ENCODE measurements at places on chromosomes 1 and 21.

DNA sequence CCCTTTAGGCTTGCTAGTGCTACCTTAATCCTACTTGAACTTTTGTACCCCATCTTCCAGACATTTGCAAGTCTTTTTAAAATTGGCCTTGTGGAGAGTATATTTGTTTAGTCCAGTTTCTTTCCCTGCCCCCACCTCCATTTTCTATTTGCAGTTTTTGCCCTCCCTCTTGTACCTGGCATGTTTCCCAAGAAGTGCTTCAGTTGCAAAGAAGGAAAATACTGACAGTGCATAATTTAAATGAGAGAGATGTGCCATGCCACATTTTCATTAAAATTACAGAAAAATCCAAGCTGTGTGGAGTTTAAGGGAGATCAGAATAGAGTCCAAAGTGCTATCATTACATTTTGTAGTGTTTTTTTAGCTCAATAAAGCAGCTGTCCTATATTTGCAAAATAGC, 150.0 kb upstream of the ADGRL2 start:
- DNase-seq: no peak

GRCh38 chr1:205922314-205922713, 20.9 kb downstream of the SLC26A9 start:
- DNase-seq: no peak

- no peak for DNase-seq
Measured at GRCh38 chr1:45499415-45499769, 481 bp downstream of the CCDC163 start.

DNA sequence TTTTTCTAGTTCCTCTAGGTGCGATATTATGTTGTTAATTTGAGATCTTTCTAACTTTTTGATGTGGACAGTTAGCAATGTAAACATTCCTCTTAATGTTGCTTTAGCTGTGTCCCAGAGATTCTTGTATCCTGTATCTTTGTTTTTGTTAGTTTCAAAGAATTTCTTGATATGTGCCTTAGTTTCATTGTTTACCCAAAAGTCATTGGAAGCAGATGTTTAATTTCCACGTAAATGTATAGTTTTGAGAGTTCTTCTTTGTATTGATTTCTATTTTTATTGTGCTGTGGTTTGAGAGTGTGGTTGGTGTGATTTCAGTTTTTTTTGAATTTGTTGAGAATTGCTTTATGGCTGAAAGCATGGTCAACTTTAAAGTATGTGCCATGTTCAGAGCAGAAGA, 319.4 kb downstream of the PTBP2 start:
- DNase-seq: no peak

GRCh38 chr1:51439053-51439452, 80.0 kb downstream of the EPS15 start:
- no peak for DNase-seq

- DNase-seq: no peak
Measured at GRCh38 chr1:182368903-182369302, 22.7 kb downstream of the GLUL start.

DNA sequence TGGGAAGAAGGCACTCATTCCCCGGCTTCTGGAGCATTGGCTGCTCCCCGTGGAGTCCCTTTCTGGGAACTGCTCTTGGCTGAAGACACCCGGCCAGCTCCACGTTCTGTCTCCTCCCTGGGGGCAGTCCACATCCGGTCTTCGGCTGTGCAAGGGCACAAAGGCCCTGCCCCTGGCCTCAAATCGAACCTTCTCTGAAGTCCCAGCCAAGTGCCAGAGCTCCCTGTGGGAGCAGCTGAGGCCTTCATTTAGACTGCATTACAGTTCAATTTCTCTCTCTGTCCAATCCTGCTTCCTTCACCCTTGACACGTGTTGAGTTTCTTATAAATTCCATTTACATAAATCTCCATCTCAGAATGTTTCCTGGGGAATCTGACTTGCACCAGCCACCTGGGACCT, 132.9 kb upstream of the POU3F1 start:
- no peak for DNase-seq

DNA sequence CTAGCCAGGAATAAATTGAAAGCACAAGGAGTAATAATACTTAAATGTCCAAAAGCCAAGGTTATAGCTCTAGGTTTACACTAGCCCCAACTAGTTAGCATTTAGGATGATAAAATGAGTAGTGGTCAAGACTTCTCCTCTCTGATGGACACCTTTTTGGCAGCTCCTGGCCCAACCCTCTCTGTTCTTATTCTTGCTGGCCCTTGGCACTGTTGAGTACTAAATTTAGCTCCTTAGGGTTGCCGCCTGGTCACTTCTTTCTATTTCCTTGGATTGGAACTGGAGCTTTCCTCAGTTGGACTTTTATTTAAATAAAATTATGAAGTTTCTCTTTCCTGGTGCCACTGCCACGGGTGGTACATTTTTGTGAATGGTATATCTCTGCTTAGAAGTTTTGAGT, 28.3 kb downstream of the ARID1A start:
- DNase-seq: no peak

DNA sequence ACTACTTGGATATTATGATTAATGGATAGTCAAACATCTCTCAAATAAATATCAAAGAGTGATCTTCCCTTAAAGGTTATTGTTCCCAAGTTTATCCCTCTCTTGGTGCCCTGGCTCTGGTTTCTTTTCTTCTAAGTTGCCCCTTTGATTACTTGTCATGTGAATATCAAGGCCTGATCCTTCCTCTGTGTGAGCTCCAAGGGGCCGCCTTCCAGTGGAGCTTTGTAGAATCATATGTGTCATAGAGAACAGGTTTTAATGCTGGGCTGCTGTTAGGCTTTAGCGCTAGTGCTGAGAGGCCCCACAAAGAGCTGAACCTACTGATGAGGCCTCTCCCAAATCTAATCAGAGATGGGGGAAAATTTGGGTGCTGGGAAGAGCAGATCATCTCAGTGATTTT, 25.5 kb downstream of the UCK2 start:
- DNase-seq: no peak

GRCh38 chr1:227369102-227369760, 50.9 kb upstream of the CDC42BPA start:
- DNase-seq: no peak

DNA sequence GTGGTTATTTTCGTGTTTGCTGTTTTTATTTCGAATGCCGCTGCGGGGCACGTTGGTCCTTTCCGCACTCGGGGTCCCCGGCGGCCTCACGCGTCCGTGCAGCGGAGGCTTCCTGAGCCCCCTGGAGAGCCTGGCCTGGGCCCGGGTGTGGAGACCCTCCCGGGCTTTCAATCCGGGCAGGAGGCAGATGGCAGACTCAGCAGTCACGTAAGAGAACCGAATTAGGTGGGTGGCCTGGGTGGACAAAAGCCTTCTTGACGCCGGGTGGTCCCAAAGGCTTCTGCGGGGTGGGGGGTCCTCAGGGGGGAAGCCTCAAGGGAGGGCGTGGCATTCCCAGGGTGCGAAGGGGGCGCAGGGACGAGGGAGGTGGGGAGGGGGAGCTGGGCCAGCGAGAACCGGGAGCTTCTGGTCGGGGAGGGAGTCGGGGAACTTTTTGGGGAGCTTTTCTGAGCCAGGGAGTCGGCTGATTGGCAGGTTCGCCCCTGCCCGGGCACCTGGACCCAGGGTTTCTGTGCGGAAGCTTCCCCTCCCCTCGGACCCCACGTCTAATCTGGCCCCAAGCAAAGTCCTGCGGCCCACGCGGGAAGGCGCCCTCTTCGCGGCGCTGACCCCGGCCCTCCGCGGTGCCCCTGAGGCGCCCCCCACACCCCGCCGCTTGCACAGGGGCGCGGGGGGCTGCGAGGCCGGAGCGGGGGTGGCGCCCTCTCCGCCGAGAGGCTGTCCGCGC, 1.3 kb upstream of the HES4 start:
- DNase-seq: no peak

DNA sequence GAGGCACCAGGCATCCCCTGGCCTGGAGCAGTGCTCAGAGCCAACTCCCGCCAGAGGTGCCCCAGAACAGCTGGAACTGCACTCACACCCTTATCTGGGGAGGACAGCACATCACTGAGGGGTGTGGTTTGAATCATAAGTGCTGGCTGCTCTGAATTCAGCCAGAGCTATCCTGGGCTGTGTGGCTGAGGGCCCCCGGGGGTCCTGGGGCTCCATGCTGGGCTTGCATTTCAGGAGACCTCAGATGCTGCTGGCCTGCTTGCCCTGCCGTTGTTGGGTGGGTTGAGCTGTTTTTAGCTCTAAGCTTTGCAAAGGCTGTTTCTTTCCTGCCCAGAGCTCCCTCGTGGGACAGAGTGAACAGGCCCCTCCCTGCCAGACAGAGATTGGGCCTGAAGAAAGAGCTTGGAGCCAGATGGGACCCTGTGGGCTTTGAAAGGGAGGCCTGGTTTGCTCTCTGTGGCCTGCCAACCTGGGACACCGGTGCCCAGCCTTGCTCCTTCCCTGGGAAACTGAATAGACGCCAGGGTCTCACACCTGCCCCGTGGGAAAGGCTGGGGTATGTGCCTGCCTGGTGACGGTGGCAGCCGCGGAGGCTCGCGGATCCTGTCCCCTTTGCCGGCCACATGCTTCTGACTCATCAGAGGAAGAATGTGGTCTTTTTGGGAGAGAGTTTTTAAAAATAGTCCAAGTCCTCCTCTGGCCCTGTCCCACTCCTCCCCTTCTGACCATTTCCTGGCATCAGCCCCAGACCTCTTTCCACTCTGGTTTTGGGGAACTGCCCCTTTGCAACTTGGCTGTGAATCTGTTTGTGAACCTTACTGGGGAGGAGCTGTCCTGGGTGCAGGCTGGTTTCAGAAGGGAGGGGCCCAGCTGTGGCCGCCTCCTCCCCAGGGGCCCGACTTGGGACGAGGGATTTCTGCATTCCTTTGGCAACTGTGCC, 30.0 kb downstream of the ARHGEF10L start:
- DNase-seq: peak; percentile 97

GRCh38 chr1:24888061-24888970, 41.8 kb downstream of the RUNX3 start:
- no peak for DNase-seq

DNA sequence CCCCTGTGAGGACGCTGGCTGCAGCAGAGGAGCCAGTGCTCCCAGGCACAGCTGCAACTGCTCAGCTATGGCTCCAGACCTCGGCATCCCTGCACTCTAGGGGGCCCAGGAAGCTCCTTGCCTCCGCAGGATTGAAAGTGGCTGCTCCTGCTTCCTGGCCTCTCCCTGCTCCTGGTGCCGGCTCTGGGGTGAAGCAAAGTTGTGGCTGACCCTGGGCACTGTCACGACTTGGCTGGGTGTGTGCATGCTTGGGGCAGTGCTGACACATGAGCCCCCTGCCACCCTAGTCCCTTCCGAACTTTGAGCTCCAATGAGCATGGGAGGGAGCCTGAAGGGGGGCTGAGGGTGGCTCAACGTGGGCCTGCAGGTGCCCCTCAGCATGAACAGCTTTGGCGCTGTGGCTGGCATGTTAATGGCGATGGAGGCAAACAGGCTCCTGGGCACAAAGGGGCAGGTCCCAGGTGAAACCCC, 1512.2 kb downstream of the KCNT2 start:
- no peak for DNase-seq

GRCh38 chr1:155080312-155081228, 1.9 kb downstream of the EFNA3 start:
- DNase-seq: no peak

- no peak for DNase-seq
Measured at GRCh38 chr1:147496044-147496443, 45.3 kb upstream of the BCL9 start.

DNA sequence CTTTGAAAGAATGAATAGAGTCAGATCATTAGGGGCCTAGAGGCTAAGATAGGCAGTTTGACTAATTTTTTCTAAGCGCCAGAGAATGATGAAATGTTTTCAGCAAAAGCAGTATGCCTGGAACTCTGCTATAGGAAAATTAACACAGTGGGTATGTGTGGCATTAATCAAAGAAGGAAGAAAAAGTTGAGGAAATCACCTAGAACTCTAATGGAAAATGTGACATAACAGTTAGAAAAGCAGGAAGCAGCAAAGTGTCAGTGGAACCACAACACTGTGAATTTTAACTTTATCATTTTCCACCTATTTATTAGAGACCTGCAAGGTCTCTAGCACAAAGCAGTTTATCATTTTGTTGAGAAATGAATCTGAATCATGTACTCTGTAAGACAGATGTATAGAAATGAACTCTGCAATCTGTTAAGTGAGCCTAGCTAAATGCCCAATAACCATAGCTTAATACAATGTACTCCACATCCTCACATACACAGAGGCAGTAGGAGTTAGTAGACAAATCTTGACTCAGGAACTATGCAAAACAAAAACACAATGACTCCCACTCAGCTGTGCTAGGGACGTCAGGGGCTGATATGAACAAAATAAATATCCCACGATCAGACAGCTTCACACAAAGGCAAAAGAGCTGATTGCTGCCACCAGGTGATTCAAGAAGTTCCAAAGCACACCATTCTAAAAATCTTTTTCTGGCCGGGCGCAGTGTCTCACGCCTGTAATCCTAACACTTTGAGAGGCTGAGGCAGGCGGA, 500.7 kb upstream of the NFIA start:
- no peak for DNase-seq

DNA sequence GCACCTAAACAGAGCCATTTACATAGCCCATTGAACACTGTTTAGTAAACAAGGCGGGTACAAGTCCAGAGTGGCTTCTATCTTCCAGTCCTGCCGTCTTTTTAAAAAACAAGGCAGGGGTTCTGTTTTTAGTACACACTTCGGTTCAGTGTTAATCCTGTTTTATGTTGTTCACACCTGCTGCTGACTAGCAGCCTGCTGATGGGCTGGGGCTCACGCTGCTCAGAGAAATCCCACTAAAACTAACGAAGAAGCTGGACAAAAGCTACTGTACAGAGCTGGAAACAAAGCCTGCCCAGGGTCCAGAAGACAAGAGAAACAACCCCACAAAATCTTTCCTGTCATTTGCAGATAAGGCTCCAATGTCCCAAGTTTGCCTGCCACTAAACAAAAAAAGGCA, 13.2 kb downstream of the ESRRG start:
- no peak for DNase-seq

GRCh38 chr1:76542359-76542758, 324.9 kb upstream of the ST6GALNAC5 start:
- no peak for DNase-seq

- DNase-seq: peak; percentile 73
Measured at GRCh38 chr1:150065184-150065871, 2.2 kb upstream of the VPS45 start.

- DNase-seq: no peak
Measured at GRCh38 chr21:32392299-32392879, 423 bp downstream of the URB1 start.

GRCh38 chr1:23838401-23838866, 13.2 kb upstream of the HMGCL start:
- DNase-seq: peak; percentile 37

DNA sequence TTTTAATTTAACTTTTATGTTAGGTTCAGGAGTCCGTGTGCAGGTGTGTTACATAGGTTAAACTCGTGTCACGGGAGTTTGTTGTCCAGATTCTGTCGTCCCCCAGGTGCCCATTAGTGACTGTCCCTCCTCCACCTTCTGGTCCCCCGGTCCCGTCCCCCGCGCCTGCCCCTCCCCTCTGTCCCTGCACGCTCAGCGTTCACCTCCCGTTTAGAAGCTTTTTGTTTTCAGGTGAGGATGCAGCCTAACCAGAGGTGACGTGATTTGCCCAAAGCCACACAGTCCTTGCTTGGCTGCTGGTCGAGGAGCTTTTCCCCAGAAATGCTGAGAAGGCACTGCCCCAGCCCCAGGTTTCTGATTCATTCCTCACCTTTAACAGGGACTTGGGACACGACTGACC, 844 bp downstream of the C1orf146 start:
- no peak for DNase-seq

GRCh38 chr21:36816561-36817130, 117.7 kb downstream of the SIM2 start:
- DNase-seq: no peak

GRCh38 chr1:21337454-21337927, 47.2 kb upstream of the ECE1 start:
- no peak for DNase-seq

Data from fibroblast of the aortic adventitia (primary cell).